NCI-H1417 (cell line): ENCODE measurements at places on chromosomes 5 and 9.

DNA sequence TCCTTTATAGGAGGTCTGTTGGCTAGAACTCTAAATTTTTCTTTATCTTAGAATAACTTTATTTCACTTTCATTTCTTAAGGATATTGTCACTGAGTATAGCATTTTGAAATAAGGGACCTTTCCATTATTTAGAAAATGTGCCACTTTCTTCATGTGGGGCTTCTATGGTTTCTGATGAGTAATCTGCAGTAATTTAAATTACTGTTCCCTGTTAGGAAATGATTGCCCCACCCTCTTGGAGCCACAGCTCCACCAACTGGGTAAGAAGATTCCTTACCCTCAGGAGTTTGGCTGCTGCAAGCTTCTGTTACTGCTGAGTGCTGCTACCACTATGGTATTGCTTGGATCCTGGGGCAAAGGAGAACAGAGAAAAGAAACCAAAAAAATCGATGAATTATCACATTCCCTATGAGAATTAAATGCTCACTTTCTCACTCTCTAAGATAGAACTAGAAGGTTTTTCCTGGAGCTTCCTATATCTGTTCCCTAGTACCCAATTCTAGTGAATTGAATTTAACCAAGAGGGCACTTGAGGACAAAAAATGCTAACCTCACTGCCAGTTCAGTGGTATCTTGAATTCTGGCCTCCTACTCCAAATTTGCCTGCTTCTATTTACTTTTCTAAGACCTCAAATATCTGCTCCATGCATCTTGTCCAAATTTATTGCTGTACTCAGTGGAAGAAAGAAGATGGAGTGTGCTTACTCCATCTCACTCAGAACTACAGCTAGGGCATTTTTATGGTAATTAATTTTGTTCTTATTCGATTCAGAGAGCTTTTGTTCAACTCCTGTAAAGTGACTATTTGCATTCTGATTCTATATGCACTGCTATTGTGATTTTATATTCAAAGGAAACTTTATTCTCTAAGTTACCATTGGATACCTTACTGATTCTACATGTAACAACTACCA lies 2111.3 kb downstream of the MAT2B start:
- DNase-seq, result no peak

- DNase-seq, result no peak
Measured at GRCh38 chr9:95077053-95077765, 240.3 kb downstream of the FANCC start.

DNA sequence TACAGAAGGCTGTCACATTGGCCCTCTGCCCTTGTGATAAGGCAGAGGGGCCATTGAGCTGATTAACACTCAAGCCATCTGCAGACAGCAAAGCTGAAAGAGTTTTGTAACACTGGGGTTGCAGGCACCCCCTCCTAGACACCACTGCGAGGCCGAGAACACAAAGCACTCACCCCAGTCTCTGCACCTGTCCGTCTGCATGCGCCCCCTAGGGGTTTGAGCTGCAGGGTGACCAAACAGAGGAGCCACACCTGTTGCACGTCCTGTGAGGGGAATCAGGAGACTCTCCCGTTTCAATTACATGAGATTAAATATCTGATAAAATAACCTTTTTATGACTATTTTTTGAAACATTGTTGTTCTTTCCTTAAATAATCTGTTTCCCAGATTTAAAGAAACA lies 1180.4 kb downstream of the CDH9 start:
- no peak for DNase-seq

DNA sequence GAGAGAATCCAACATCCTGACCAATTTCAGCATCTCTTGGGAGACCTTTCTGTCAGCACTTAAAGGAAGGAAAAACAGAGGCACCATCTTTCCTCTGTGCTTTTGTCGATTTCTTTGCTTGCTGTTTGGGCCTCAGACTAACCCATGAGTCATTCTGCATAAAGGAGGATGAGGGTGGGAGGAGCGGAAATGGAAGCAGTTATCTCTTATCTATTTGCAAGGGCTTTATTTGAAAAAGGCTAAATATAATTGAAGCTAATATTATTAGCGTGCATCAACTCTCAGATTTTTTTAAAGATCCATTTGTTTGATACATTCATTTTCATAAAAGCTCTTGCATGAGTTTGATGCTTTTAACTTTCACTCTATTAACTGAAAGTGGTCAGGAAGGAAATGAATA lies 72.9 kb downstream of the ZNF622 start:
- no peak for DNase-seq

DNA sequence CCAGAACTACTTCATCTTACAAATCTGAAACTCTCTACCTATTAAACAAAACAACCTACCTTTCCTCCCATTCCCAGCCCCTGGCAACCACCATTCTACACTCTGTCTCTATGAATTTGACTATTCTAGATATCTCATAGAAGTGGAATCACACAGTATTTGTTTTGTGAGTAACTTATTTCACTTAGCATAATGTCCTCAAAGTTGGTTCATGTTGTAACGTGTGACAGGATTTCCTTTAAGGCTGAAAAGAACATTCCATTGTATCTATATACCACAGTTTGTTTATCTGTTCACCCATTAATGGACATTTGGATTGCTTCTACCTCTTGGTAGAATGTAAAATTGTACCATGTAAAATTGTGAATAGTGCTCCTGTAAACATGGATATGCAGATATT lies 70.1 kb upstream of the NXNL2 start:
- no peak for DNase-seq

- DNase-seq, result no peak
Measured at GRCh38 chr5:76617675-76618074, 5.5 kb downstream of the F2RL2 start.

DNA sequence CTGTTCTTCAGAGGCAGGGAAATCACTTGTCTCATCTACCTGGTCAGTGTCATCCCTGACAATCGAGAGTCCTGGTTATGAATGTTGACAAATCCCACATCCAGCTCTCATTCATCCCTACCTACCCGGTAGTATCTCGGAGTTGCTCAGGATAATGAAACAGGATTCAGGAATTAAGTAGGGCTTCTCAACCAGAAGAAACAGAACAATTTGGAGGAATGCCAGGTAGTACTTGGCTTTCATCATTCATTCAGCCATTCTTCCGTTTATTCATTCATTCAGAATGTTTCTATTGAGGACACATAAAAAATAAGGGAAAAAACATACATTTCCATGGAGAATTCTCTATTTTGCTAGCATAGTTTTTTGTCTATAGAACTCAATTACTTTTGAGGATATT lies 195.0 kb downstream of the ARHGEF28 start:
- DNase-seq, result no peak

- no peak for DNase-seq
Measured at GRCh38 chr9:13941714-13942113, 372.2 kb downstream of the NFIB start.

DNA sequence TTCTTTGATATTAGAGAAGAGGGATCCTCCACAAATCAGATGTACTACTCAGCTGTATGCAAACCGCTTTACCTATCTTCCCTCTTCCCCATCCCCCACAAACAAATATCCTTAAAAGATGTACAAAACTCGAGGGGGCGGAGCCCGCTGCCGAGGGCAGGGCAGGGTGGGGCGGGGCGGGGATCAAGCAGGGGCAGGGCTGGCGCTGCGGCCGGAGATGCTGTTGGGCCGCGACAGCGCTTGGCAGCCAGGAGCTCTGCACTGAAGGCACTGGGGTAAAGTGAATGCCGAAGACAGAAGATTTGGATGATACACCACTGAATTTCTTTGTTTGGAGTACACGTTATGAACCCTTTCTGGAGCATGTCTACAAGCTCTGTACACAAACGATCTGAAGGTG lies 474.8 kb downstream of the CDH10 start:
- DNase-seq, result no peak

DNA sequence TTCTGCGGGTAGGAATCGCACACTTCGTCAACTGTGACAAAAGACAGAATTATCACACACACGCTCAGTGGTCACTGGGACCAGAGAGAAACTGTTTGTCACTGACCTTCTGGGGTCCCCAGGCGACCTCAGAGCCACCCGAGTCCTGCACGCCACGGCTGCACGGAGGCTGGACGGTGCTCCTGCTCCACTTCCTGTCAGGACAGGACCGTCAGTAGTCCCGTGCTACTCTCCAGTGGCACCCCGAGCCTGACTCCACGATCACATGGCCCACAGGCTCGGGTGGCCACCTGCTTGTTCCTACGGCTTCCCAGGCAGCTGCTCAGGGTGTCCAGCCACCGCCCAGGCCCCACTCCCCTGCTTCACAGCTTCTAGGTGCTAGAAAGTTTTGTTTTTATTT lies 17.9 kb downstream of the MRNIP start:
- no peak for DNase-seq

GRCh38 chr9:96430377-96430776 lies 12.2 kb upstream of the ZNF367 start:
- no peak for DNase-seq

DNA sequence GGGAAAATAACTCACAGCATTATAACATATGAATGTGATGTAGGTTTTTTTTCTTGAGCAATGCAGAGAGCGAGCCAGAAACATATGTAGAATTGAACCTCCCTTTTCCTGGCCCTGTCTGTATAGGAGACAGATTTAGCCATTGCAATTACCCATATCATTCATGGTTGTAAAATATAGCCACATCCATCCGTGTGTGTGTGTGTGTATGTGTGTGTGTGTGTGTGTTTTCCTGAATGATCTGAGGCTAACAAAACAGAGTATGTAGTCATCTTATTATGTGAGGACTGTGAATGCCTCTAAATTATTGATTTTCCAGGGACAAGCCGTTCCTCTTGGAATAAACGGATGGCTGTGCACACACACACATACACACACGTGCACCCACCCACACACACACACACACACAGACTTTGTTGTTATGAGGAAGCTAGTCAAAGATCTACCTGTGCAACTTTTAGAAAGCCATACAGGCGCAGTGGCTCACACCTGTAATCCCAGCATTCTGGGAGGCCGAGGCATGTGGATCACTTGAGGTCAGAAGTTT lies 11.7 kb upstream of the DENND1A start:
- no peak for DNase-seq

GRCh38 chr9:98341157-98342097 lies 86.0 kb upstream of the TBC1D2 start:
- DNase-seq, result no peak

GRCh38 chr5:32017692-32018367 lies 156.3 kb downstream of the GOLPH3 start:
- DNase-seq, result no peak

- no peak for DNase-seq
Measured at GRCh38 chr9:69376651-69377050, 51.6 kb downstream of the ENTREP1 start.

- no peak for DNase-seq
Measured at GRCh38 chr5:142254431-142254830, 70.4 kb downstream of the SPRY4 start.
